Neural progenitor cell (in vitro differentiated cells): ENCODE measurements at places on chromosomes 1 and 21. TPM values are rescaled to one million over a fixed set of nuclear protein-coding genes. Genes with fewer than 3 reads are reported as not detected.

- DNase-seq = peak; percentile 78
Measured at GRCh38 chr1:160954158-160955104, at the start of gene ITLN2. Gene ITLN2 (minus strand): TSS chr1:160954809. CDS start chr1:160954741, 68 bp downstream.

- DNase-seq = no peak
Measured at GRCh38 chr1:55402671-55403464, 187.7 kb upstream of the USP24 start.

DNA sequence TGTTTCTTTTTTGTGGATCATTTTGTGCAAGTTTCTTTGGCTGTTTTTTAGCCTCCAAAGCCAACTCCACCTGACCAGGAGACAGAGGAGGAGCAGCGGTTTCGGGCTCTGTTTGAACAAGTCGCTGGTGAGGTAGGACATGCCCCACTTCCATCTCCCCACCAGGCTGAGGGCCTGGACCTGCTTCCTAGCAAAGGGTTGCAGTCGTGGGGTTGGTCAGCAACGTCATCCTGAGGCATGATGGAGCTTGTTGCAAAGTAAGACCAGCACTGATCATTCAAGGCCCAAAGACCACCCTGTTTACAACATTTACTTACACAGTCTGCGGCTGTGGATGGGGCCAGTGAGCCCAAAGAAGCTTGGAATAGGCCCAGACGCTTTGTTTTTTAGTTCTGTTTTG is 40.3 kb downstream of the CAPN9 start:
- no peak for DNase-seq

DNA sequence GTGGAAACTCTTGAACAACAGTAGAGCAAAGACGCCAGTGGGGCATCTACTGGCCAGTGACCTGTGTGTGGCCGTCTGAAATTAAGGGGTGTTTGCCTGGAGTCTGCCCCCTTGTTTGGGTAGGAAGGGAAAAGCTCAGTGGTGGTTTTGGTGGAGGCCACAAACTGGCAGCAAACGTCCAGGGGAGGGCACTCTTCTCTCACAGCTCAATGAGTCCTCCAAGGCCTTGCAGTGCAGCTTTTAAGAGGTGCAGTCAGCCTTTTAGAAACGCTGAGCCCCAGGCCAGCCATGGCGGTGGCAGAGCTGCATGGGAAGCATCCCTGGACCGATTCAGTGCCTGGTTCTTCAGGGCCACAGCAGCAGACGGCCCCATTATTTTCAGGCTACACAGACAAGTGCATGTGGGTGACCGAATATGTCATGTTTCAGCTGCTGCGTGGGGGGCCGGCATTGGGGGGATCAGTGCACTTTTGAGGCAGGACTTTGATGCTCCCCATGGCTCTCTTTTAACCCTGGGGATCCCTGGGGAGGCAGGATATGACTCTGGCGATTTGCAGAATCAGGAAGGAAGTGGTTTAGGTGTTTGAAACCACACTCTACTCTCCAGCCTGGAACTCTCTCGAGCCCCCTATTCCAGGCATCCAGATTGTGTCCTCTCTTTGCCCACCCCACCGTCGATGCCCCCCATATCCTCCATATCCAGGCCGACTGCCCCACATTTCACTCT is 414.0 kb downstream of the PRDM2 start:
- DNase-seq = peak; percentile 87

RBM11 gene
- total RNA-seq = 6.2 and 9.4 TPM in 2 replicates

MYOG gene
- not detected in 2 replicates for total RNA-seq
